Fibroblast of skin of right quadriceps (primary cell): ENCODE measurements at places on chromosomes 1 and 21.
A peak's percentile ranks its signal among the peaks of the same experiment; 100 is the strongest.

DNA sequence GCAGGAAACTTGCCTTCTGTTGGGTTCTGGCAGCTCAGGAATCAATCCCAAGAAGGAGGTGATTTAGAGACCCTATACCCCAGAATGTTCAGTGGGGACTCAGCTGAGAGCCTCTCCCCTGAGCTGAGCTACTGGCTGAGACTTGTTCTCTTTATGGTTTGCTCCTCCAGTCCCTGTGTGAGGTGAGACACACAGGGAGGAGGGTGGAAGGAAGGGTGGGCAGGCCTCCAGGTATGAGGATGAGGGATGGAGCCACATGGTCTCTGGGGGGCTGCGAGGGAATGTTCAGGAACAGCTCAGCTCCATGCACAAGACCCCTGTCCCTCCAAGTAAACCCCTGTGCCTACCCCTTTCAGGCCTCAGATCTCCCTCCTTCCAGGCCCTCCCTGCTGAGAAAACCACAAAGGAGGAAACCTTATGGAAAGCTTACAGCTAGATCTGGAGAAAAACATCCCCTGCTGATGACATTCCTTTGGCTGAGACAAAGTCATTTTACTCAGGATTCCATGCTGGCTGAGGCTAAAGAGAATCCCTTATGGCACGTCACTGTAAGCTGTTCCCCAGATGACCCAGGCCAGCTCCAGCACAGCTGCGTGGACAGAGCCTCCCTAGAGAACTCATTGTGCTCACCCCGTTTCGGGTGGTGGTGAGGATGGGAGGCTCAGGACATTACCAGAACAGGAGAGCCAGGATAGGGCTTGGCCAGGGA lies 91.5 kb upstream of the IPO9 start:
- peak; percentile 92 for DNase-seq

DNA sequence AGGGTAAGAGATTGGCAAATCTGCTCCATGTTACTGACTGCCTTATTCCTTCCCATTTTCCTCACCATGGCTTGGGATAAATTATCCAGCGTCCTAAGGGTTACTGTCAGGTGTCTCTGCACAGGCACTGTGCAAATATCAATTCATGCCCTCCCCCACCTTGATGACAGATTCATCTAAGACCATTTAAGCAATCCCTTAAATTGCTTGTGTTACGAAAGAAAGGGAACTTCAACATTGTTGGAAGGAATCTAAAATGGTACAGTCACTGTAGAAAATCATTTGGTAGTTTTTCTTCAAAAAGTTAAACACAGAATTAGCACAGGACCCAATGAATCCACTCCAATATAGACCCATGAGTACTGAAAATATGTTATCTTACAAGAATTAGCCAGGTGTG lies 17.6 kb upstream of the MTARC2 start:
- DNase-seq: no peak

DNA sequence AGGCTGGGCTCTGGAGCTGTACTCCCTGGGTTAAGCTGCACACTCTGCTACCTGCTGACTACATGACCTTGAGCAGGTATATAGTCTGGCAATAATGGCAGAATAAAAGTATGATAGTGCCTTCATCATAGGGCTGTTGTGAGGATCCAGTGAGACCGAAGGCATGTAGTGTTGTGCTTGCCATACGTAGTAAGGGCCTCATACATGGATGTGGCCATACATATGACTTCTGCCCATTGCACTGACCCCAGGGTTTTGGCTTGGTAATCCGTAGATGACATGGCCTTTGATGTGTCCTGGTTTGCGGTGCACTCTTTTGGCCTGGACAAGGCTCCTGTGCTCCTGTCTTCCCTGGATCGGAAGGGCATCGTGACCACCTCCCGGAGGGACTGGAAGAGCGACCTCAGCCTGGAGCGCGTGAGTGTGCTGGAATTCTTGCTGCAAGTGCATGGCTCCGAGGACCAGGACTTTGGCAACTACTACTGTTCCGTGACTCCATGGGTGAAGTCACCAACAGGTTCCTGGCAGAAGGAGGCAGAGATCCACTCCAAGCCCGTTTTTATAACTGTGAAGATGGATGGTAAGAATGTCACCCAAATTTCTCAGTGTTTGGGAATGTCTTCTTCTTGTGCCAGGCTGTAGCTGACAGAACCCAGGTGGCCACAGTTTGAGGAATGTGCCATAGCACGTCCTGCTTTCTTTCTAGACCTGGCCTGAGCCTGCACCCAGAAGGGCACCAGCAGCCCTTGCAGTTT lies 17.0 kb upstream of the CD101 start:
- DNase-seq: no peak

DNA sequence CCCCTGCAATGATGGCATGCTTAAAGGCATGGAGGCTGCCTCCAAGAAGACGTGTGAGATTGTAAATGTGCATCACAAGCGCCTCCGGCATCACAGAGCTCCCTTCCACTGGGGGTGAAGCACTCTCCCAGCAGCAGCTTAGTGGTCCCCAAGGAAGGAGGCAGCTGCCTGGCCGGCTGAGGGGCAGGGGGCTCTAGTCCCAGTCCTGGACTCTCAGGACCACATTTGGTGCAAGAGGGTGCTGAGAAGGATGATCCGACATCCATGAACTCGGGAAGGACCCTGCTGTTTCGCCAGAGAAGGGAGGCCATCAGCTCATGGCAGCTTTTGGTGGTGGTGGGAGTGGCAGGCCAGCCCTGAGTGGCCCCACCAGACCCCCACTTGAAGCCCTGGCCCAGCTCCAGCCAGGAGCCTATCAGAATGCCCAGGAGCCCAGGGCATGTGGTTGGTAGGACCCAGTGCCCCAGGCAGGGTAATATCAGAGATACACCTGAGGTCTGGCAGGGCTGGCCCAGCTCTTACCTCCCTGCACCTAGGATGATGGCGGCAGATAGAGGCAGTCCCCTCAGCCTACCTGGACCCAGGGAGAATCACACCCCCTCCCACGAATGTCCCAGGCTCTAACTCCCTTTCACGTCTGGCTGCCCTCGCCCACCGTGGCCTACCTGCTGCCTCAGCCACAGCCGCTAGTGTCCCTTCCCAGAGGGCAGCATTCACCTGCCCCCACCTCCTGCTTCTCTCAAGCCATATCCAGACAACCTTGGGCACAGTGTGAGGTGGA lies 2.4 kb upstream of the WNT9A start:
- no peak for DNase-seq

GRCh38 chr1:200487650-200488049 lies 77.8 kb upstream of the ZNF281 start:
- DNase-seq: no peak

DNA sequence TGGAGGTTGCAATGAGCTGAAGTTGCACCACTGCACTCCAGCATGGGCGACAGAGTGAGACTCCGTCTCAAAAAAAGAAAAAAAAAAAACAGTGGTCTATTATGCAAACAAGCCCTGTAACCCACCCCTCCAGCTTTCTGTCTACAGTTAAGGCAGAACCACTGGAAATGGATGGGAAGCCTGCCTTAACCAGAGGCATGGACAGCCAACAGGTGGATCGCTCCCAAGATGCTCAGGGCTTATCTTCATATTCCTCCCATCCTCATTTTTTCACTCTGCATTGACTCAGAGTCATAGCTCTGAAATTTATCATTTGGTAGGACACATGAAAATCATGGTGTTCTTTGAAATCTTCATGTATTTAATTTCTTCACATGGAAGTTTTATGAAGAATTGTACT lies 8.7 kb downstream of the MTFR1L start:
- no peak for DNase-seq

GRCh38 chr1:108716437-108717230 lies 3.9 kb downstream of the FNDC7 start:
- no peak for DNase-seq

DNA sequence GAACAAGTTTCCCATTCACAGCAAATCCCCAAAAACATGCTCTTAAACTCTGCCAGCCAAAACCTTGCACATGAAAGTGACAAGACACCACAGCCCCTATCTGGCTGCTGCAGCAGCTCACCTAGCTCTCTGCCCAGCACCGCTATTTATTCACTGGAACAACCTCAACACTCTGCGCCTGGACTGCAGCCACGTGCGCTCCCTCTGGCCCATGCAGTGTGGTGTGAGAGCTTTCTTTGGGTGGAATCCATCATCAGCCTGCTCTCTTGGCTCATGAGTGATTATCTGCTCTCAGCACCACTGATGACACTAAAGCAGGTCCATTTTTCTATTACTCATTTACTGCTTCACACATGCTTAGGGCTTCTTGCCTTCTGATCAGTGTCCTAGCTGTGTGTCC lies 11.4 kb downstream of the KCNJ6 start:
- DNase-seq: no peak

GRCh38 chr1:207365063-207365462 lies 43.6 kb downstream of the CD55 start:
- no peak for DNase-seq

- DNase-seq: no peak
Observed at GRCh38 chr1:7006996-7007871, 222.0 kb downstream of the CAMTA1 start.

DNA sequence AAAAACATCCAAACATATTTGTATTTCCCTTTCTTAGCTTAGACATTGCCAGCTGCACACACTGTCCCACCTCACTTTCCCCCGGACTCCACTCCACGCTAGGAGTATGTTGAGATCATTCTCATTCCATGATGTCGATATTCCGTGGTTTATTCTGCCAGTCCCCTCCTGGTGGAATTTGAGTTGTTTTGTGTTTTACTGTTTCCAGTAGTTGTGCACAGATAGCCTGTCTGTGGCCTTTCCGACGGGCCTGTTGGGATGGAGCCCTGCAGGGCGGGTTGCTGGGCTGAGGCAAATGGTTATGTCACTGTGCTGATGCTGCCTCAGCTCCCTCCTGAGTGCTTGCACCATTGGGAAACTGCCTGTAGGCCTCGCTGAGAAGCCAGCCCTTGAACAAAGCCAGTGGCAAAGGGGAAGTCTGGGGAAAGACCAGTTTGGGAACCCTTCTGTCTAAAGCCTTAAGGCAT lies 12.8 kb downstream of the TRAPPC10 start:
- DNase-seq: peak; percentile 52
